ENCODE measurements at places on chromosomes 5 and 9.

GRCh38 chr9:97571664-97572063 lies 61.5 kb downstream of the TSTD2 start:
- DNase-seq, result no peak

DNA sequence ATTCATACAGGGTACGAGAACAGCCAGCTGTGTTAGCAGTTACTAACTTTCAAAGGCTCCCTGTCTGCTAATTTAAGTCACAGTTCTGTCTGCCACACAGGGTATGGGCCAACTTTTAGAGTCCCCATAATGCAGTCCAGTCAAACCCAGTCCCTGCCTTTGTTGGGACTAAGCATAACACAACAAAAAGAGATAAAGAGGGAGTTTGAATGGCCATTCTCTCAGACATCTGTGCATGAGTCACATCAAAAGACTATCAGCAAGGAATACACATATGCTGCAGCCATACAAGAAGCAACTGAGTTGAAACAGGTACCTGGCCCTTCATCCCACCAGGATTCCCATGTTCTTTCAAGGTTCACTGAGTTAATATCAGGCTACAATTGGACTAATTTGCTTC lies 744.5 kb upstream of the C9orf72 start:
- no peak for DNase-seq

- no peak for DNase-seq
Measured at GRCh38 chr9:98323051-98323830, 67.8 kb upstream of the TBC1D2 start.

GRCh38 chr9:124783830-124784229 lies 6.9 kb downstream of the OLFML2A start:
- DNase-seq, result no peak

DNA sequence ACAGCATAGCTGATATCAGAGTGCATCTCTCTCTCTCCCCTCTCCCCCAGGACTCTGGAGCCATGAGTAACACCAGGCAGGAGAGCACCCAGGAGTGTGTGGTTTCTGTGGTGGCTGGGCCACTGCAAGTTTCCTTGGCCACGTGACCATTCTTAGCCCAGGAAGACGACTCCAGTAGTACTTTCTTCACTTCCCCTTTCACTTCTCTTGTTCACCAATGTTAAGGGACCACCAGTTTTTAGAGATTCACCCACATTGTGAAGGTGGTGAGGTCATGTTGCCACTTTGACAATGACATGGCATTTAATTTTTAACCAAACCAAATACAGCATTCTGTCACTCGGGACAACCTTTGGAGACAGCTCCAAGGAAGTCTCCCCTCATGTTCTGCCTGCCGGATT lies 17.9 kb upstream of the DAPK1 start:
- DNase-seq, result peak; percentile 98

GRCh38 chr9:37913480-37914153 lies 9.7 kb upstream of the SLC25A51 start:
- DNase-seq, result peak; percentile 90

DNA sequence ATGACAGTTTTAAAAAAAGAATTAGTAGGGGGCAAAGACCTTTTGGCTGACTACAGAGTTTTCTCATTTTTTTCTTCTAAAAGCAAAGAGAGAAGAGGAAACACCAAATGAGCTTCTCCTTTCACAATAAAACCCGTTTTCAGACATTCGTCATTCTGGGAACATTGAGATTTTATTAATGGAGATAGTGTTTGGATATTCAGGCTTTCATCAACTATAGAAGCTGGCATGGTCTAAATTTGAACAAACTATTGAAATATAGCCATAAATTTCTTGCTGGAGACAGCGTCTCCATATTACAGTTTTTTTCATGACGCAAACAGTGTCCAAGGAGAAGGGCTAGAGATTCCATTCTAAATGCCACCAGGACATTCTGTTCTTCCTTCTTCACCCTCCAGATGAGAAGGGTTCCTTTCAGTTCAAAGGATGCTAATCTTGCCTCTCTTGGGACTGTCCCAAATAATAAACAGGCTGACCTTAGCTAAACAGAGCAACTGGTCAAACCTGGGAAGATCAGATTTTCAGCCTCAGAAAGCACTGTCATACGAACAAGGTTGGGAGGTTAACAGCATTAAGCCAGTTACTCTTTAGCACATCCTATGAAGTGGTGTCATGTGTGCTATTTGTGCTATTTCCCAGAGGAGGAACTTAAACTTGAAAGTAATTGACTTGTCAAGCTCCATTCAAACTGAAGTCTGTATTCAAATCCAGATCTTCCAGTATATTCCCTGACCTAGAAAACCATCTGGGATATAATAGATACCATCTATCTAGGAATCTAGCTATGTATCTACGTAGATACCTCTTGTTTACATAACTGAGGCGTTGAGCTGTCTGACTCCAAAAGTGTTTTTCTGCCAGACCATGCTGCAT lies 125.6 kb downstream of the LPAR1 start:
- no peak for DNase-seq

DNA sequence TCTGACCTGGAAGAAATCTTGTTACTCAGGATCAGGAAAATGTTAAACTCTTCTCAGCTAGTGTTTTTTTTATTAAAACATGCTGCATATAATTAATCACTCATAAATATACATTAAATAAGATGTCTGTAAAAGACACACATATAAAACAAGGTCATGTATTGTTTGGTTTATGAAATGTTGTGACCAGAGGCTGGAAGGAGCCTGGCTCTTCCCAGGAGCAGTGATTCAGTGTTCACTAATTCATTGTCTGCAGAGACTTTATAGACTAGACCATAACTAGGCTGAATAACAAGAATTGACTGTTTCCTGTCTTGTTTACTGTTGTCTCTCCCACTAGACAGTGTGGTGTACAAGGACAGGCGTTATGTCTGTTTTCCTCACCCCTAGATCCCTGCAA lies 49.1 kb upstream of the ANKRD55 start:
- DNase-seq, result no peak

GRCh38 chr9:79259858-79260257 lies 311.9 kb upstream of the TLE4 start:
- peak; percentile 63 for DNase-seq

DNA sequence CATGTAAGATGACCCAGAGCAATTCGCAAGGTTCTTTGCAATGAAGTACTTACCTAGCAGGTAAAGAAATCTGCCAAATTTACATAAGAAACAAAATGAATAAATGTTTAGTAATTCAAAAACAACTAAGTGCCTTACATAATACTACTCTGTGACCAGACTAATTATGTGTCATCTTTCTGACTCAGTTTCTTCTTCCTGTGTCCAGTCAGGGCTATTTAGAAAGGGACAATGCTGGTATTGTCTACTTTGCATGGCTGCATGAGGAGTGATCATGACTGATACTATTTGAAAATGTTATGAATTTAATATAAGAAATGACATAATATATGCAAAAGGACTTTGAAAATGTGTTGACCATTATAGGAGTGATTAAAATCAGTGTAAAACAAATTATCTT lies 210.0 kb downstream of the TMEM161B start:
- DNase-seq, result no peak

DNA sequence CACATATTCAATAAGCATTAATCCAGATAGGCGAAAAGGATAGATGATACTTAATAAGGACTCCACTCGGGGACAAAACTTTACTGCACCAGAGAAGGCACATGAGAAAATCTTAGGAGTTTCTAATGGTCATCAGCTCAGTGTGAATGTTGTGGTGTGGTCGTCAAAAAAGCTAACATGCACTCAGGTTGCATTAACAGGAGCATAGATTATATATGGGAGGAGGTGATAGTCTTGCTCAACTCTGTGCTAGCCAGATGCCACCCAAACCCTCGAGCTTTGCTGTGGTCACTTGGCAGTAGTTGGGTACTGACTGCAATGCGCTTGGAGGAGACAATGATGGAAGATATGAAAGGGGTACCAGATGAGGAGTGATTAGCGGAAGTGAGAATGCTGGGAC lies 8.6 kb upstream of the COL27A1 start:
- DNase-seq, result no peak
